K562 (cell line): ENCODE measurements at places on chromosomes 1 and 21. TPM values are rescaled to one million over a fixed set of nuclear protein-coding genes. Genes with fewer than 3 reads are reported as not detected.

ATP6V1G3 gene
- not detected in 2 replicates for total RNA-seq

CA6 gene
- not detected in 2 replicates for total RNA-seq

DNA sequence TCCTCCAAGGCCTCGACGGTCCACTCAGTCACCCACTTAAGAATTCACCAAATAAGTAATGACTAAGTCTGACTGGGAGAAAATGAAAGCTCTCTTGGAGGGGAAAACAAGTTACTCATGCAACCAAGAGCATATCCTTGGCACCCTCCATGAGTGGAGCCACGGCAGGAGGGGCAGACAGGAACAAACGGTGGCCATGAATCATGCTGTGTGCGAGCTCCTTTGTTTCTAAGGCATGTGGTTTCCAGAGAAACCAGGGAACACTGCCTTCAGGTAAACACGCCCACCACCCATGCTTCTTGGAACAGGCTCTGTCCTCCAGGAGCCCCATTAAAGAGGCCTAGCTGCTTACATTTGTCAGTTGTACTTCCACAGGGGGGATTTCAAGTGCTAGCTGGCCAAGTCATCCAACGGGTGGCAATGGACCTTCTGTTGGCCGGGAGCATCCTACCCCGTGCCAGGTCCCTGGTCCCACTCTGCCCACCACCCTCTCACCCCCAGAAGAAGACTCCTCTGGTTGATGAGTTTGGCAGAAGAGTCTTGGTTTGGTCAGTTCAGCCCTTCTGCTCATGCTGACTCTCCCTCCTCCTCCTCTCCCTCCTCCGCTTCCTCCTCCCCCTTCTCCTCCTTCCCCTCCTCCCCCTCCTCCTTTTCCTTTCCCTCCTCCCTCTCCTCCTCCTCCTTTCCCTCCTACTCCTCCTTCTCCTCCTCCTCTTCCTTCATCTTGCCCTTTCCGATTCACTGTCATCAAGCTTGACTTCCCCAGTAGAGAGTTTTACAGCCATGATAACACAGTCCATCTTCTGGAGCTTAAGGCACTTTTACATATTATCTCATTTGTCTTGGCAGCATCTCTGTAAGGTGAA, 107.6 kb downstream of the CCDC185 start:
- no peaks in the 10 kb centered on the region for H3K36me3 ChIP-seq
- no peak overlapping the region for H3K4me3 ChIP-seq
- no peak overlapping the region for H3K27ac ChIP-seq
- H3K4me1 ChIP-seq, result no peaks in the 10 kb centered on the region; the same call in 2 of the 3 replicates

DNA sequence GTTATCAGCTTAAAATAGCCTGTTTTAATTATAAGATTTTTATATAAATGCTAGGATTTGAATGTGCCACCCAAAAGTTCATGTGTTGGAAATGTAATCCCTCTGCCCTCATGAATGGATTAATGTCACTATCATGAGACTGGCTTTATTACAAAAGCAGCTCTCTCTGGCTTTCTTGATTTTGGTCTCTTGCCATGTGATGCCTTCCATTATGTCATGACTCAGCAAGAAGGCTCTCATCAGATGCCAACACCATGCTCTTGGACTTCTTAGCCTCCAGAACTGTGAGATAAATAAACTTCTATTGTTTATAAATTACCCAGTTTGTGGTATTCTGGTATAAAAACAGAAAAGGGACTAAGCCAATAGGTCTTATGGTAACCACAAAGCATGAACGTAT, 6.9 kb upstream of the PRSS38 start:
- no peaks in the 10 kb centered on the region for H3K4me1 ChIP-seq
- no peaks in the 10 kb centered on the region for H3K36me3 ChIP-seq

DNA sequence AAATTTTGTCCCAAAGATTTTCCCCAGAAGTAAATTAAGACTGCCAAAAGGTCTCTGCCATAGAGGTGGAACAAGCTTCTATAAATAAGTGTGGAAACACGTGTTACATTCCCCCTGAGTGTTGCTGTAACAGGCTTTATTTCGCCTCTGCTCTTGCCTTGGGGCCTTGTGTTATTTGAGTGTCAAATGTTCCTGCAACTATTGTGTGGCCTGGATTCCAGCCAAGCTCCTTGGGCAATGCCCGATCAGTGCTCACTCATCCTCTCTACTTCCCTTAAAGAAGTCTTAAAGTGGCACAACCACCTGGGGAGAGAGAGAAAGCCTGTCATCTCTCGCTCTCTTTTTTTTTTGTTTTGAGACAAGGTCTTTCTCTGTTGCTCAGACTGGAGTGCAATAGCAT, 156.7 kb downstream of the NR5A2 start:
- no peak overlapping the region for H3K27ac ChIP-seq
- no peaks in the 10 kb centered on the region for H3K4me1 ChIP-seq
- no peaks in the 10 kb centered on the region for H3K36me3 ChIP-seq
- no peaks in the 10 kb centered on the region for H3K27me3 ChIP-seq
- DNase-seq, result no peak

DNA sequence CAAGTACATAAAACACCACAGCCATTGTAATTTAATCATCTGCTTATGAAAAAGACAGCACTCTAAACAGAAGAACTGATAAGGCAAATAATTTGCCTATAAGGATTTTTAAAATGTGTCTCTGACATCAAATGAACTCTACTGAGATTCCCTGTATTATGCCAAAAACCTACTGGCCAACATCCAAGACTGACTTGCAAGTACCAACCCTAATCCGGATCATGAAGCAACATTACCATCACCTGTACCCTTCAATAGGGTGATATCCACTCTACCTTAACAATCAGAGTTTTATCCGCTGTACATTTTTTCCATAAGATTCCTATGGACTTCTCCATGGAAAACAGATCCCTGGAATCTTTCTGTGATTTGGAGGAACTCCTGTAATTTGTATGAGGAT, 4.6 kb downstream of the RGS7 start:
- H3K36me3 ChIP-seq, result no peaks in the 10 kb centered on the region
- peaks cover 6% of the 10 kb centered on the region; the same call in 1 of the 2 replicates for H3K4me1 ChIP-seq
- no peak overlapping the region for H3K27ac ChIP-seq
- DNase-seq, result no peak

GRCh38 chr1:204731509-204731908, 46.0 kb upstream of the LRRN2 start:
- no peak for DNase-seq
- no peaks in the 10 kb centered on the region for H3K36me3 ChIP-seq
- no peak overlapping the region for H3K27ac ChIP-seq
- H3K4me3 ChIP-seq, result no peak overlapping the region
- H3K27me3 ChIP-seq, result peaks cover 52% of the 10 kb centered on the region

GRCh38 chr1:98672189-98672588, 10.7 kb downstream of the SNX7 start:
- no peak for DNase-seq
- H3K27ac ChIP-seq, result no peak overlapping the region
- no peaks in the 10 kb centered on the region for H3K27me3 ChIP-seq
- no peaks in the 10 kb centered on the region for H3K4me1 ChIP-seq
- no peaks in the 10 kb centered on the region for H3K36me3 ChIP-seq

GRCh38 chr1:23543707-23544443, 12.8 kb upstream of the E2F2 start:
- no peak overlapping the region for H3K27ac ChIP-seq
- no peaks in the 10 kb centered on the region for H3K27me3 ChIP-seq

DNA sequence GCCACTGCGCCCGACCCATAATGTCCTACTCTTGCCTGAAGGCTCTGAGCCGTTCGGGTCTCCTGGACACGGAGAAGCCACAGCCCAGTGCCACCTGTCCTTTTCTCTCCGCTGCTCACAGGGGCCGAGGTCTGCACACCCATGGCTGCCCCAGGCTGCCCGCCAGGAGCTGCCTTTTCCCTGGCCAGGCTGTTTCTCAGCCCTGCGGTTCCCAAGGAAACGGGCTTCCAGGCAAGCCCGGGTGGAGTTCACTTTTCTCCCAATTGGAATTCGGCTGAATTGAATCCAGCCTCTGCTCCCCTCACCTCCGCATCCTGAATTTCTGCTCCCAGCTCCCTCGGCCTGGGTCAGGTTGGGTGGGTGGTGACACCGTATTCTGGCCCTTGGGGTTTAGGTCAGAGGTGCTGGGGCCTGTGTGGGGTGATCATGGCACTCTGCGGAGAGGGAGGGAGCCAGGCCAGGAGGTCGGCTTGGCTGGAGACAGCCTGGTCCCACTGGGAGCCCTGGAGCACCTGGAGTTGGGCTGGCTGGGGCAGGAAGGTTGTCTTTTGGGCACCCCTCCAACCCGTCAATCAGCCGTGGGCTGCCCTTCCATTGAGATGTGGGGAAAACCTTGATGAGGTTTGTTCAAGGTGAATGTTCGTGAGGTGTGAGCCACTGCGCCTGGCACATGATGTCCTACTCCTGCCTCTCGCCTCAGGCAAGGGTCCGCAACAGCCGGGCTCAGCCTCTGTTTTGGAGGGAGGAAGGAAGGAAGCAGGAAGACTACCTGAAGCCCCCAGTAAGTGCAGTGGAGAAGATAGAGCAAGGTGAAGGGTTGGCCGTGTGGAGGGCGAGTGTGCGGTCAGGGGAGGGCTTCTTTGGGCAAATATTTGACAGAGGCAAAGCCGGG, 25.1 kb downstream of the RRP1 start:
- H3K27me3 ChIP-seq, result no peaks in the 10 kb centered on the region; the same call in 2 of the 3 replicates
- H3K27ac ChIP-seq, result no peak overlapping the region
- no peak for DNase-seq
- no peak overlapping the region for H3K4me3 ChIP-seq

CRNN gene
- total RNA-seq, result not detected in 2 replicates

- H3K27me3 ChIP-seq, result no peaks in the 10 kb centered on the region
- H3K27ac ChIP-seq, result peak overlapping the region; percentile 94
- peaks cover 48% of the 10 kb centered on the region for H3K4me1 ChIP-seq
- peak; percentile 55 for DNase-seq
Measured at GRCh38 chr1:110340207-110340468, 961 bp downstream of the RBM15 start.

DNA sequence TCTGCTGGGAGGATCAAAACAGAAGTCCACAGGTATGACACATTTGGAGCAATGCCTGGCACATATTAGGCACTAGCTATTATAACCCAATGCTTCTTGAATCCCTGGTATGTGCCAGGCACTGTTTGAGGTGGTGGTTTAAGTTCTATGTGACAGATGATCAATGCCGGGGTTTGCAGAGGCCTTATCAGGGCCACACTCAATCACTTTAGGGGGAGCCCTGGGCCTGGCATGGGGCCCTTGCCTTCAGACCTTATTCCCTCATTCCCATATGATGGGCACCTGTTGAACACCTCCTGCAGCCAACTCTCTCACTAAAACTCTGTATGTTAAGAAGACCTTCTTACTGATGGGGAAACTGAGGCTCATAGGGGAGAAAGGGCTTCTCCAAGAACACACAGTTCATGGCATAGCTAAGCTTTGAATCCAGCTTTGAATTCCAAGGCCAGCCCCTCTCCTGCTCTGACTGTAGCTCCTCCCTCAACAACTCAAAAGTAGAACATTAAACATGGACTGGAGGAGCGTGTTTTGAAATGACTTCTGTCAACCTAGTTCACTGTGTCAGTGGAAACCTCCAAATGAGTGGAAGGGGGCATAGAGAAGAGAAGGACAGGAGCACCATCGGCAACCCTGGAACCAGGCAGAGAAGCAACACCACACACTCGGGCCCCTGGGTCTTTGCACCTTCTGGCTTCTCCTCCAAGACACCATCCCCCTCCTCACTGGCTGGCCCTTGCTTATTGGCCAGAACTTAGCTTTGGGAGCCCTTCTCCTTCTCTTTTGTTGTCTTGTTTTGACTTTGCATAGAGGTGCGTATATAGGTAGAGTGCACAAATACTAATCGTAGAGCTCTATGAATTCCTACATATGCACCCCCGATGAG, 6.6 kb upstream of the IFFO2 start:
- no peak overlapping the region for H3K27ac ChIP-seq
- no peak overlapping the region for H3K4me3 ChIP-seq
- H3K4me1 ChIP-seq, result no peaks in the 10 kb centered on the region
- no peak for DNase-seq

TAF1A gene
- total RNA-seq, result 22.2 and 23.4 TPM in 2 replicates

DNA sequence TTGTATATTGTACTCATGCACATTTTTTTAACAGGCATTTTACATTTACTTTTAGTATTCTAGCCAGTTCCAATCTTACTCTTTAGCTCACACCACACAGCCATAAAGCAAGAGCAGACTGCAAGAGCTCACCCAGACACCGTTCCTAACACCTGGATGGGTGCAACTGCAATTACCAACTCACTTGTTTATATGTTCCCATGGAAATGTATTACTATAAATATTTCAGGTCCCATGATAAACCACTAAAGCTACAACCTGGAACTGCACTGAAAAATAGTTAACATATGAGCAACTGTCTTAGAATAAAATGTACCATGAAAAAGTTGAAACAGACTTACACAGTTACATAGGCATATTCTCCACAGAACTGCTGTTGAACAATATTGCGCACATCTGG, 30.8 kb downstream of the USP48 start:
- no peak overlapping the region for H3K4me3 ChIP-seq
- no peaks in the 10 kb centered on the region for H3K27me3 ChIP-seq
- no peak for DNase-seq
- H3K27ac ChIP-seq, result 0 out of 3 replicates have a peak overlapping the region, but pooled peaks have one; percentile 18
- peaks cover 19% of the 10 kb centered on the region for H3K4me1 ChIP-seq
- H3K36me3 ChIP-seq, result peaks cover 81% of the 10 kb centered on the region

GRCh38 chr1:171984850-171985485, 143.7 kb downstream of the DNM3 start:
- H3K27me3 ChIP-seq, result no peaks in the 10 kb centered on the region
- H3K27ac ChIP-seq, result no peak overlapping the region
- DNase-seq, result peak; percentile 25
- no peak overlapping the region for H3K4me3 ChIP-seq
- no peaks in the 10 kb centered on the region for H3K36me3 ChIP-seq
- H3K4me1 ChIP-seq, result no peaks in the 10 kb centered on the region

- H3K4me1 ChIP-seq, result peaks cover 7% of the 10 kb centered on the region
- peaks cover 22% of the 10 kb centered on the region for H3K36me3 ChIP-seq
- DNase-seq, result no peak
- no peak overlapping the region for H3K4me3 ChIP-seq
Measured at GRCh38 chr1:38870996-38871395, 2.2 kb downstream of the MYCBP start.

DNA sequence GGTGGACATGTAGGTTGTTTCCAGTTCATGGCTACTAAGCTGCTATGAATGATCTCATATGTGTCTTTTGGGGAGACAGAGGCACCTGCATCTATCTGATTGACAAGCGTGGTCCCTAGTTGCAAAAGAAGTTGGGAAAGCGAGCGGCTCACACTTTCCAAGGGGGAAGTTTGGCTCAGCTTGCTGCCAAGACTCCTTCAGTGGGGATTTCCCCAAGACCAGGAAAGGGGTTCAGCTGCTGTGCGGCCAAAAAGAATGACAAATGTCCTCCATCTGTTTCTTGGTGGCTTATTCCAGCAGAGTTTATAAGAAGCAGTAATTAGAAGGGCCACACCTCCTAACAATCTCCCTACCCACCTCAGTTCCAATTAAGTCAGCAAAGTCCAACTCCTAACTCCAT, 128.5 kb upstream of the GALNT2 start:
- peaks cover 43% of the 10 kb centered on the region for H3K27me3 ChIP-seq
- H3K27ac ChIP-seq, result no peak overlapping the region
- no peak overlapping the region for H3K4me3 ChIP-seq
- no peak for DNase-seq
- no peaks in the 10 kb centered on the region for H3K4me1 ChIP-seq
- H3K36me3 ChIP-seq, result no peaks in the 10 kb centered on the region
